ENCODE measurements at places on chromosomes 6 and 20.

GRCh38 chr20:37757550-37757949 is 63.7 kb downstream of the CTNNBL1 start:
- DNase-seq = no peak

- DNase-seq = no peak
Observed at GRCh38 chr6:82025271-82025670, 222.3 kb downstream of the IBTK start.

DNA sequence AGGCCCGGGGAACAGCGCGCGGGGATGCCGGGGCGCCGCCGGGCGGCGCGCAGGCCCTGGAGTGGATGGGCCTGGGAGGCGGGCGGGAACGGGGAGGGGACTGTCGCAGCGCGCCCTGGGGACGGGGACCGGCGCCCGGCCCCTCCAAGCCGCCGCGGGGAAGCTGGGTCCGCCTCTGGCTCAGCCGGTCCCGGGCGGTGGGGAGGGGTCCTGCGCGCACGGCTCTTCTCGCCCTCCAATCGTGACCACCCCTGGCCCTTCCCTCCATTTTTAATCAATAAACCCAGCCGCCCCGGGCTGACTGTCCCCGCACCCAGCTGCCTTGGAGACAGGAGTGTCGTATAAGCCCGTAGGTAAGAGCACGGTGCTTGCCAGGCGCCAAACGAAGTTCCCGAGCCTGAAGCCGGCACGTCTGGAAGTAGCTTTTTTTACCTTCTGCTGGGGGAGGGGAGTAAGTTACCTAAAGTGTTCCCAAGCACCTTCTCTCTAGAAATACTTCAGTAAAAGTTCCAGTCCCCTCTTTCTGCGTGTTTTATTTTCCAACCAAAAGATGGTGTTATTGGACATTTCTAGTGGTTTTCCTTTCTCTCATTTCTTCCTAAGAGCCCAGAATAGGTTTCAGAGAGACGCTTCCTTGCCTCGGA is 780 bp upstream of the TAF4 start:
- DNase-seq = no peak

DNA sequence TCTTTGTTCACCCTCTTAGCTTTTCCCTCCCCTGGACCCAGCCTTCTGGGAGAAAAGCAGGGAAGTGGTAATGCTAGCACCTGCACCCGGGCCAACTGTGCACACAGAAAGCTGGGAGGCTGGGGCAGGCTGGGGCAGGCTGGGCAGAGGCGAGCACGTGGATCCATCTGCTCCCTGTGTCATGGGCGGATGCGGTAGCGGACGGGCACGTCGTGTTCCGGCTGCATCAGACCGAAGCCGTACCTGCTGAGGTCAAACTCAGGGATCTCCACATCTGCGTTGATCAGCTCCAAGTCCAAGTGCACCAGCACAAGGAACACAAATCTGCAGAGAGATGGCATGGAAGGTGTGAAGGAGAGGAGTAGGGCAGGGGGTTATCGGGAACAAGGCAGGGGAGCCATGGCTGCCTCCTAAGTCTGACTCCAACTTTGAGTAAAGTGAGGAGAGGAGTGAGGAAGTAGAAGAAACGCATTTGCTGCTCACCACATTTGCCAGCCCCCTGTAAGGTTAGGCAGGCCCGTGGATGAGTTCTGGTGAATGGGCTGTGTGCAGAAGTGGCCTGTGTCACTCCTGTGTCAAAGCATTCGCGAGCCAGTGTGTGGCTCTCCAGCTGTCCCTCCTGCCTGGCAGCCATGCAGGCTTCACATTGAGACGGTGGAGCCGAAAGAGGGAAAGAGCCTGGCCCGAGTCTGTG is 25.4 kb upstream of the KCNB1 start:
- no peak for DNase-seq

- DNase-seq = no peak
Observed at GRCh38 chr6:145147559-145147958, 587.8 kb downstream of the EPM2A start.

DNA sequence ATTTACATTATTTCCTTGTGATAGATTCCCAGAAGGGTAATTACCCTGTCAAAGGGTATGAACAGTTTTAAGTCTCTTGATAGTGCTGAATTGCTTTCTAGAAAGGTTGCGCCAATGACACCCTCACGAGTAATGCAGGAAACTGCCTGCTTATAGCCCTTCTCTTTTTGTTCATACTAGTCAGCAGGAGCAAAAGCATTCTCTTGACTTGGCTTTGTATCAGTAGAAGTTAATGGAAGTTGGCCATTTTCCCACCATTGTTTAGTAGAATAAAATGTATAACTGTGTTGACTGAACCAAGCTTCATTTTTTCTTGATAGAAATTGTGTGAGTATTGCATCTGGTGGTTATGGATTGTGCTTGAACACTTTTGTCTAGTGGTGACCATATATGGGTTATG is 100.1 kb downstream of the FARS2 start:
- DNase-seq = no peak

- no peak for DNase-seq
Observed at GRCh38 chr6:3801960-3802359, 47.2 kb upstream of the FAM50B start.

- DNase-seq = peak; percentile 80
Observed at GRCh38 chr20:44018259-44018941, 103.7 kb downstream of the TOX2 start.

- no peak for DNase-seq
Observed at GRCh38 chr20:50694379-50695134, 3.2 kb upstream of the RIPOR3 start.

DNA sequence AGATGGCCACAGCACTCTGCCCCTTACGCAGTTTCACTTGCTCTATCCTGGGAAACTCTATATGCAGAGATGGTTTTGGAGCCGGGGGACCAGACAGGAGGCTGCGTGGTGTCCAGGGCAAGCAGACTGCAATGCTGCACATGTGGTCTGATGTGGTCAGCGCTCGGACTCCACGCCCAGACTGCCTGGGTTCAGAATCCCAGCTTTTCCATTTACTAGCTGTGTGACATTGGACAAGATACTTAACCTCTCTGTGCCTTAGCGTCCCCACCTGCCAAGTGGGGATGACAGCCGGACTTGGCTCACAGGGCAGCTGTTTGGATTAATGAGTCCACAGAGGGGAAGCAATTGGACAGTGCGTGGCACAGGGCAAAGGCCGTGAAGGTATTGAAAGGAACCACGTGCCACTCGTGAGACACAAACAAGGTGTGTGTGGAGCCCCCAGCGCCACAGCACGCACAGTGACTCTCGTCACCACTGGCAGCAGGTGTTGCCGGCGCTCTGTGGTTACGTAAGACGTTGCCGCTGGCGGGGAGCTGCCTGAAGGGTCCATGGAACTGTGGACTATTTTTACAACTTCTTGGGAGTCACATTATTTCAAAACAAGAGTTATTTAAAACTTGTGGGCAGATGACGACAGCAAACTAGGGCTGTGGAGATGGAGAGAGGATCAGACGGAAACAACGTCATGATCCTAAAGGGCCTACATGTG is 201.4 kb downstream of the PREX1 start:
- no peak for DNase-seq

- no peak for DNase-seq
Observed at GRCh38 chr6:101403216-101403945, 9.9 kb downstream of the GRIK2 start.

GRCh38 chr20:40810332-40811000 is 121.4 kb upstream of the MAFB start:
- DNase-seq = no peak

GRCh38 chr6:40176152-40176551 is 241.9 kb upstream of the MOCS1 start:
- no peak for DNase-seq

DNA sequence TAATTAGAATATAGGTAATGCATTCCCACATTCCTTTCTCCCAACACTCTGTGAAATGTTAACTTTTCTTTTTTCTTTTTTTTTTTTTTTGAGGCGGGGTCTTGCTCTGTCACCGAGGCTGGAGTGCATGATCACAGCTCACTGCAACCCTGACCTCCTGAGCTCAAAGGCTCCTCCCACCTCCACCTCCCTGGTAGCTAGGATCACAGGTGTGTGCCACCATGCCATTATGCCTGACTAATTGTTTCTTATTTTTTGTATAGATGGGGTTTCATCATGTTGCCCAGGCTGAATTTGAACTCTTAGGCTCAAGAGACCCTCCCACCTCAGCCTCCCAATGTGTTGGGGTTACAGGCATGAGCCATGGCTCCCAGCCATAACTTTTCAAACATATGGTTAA is 135.7 kb upstream of the SHLD1 start:
- no peak for DNase-seq

- DNase-seq = no peak
Observed at GRCh38 chr6:14194976-14195375, 77.4 kb downstream of the CD83 start.

Data from renal pelvis (tissue), 12 donors.